ENCODE measurements at places on chromosomes 5 and 9.

DNA sequence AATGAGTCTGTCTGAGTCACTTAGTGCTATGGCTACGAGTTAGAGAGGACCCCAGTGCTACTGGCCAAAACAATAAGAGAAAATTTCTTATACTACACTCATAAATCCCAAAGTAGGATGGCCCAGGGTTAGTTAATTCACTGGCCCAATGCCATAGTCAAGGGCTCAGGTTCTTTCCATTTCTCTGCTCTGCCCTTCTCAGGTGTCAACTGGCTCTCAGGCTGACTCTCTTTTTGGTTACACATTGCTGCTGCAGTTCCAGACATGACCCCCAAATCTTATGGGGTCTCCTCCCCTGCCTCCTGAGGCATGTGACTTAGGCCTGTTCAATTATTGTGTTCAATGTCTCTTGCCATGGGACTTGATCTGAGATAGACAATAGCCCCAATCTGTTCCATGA, 70.4 kb downstream of the ARHGEF37 start:
- no peak for DNase-seq

DNA sequence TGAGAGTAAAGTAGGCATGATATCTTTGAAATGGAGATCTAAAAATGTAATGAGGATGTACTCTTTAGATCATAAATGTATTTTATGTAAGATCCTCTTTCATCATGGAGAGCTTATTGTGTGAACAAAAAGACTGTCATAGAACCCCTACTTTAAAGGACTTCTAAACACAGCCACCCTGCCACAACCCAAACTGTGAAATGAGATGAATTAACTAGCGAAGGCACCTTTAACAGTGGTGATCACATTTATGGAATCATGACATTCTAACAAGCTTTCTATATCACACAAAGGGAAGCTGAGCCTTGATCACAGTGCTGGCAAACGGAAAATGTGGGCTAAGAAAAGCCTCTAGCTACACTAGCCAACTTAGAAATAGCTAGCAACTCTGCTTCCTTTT, 1585.2 kb downstream of the EFNA5 start:
- no peak for DNase-seq

- no peak for DNase-seq
Observed at GRCh38 chr5:77621440-77621839, 17.1 kb downstream of the OTP start.

DNA sequence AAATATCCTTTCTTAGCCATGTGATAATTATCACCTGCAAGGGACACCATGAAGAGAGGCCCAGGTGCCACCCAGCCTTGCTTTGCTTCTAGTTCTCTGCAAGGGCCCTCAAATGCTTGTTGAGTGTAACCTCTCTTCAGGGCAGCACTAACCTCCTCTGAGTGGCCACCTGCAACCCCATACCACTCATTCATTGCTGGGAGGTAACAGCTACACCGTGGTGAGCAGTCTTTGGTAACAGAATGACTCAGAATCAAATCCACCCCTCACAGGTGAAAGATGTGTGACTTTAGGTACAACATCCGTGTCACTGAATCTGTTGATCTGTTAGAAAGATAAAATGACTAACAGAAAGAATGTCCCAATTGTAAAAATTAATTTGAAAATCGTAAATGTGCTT, 365.1 kb upstream of the TRPC7 start:
- no peak for DNase-seq

- DNase-seq: no peak
Observed at GRCh38 chr9:95213117-95213516, 104.4 kb downstream of the FANCC start.

- no peak for DNase-seq
Observed at GRCh38 chr5:9483243-9483642, 62.6 kb downstream of the SEMA5A start.

DNA sequence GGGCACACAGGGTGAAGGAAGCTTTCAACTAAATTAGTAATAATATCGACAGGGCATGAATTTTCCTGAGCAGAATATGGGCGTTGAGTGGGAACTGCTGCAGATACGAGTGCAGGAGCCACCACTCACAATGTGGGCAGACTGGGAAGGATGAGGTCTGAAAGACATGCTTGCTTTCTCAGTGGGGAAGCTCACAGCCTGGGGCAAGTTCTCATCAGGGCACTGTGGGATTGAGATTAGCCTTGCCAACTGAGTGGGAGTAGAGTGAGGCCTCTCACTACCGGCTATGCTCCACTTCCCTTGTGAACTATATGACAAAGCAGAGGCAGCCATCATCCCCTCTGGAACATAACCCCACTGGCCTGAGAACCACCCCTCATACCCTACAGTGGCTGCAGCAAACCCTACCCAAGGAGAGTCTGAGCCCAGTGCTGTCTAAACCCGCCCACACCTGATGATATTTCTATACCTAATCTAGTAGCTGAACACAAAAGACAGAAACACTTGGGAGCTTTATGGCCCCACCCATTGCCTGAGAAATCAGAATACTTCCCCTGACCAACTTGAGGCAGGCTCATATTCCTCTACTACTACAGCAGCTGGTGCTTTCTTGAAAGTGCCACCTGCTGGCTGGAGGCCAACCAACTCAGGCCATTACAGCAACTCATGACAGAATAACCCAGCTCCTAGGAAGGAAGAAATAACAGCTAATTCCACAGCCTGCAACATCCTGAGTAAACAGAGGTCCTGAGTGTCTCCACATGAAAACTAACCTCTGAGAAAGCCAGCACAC, 173.7 kb upstream of the SPEF2 start:
- DNase-seq: no peak

GRCh38 chr9:82513976-82514735, 525.6 kb downstream of the SPATA31D1 start:
- DNase-seq: no peak

- no peak for DNase-seq
Observed at GRCh38 chr9:137306850-137307254, 4.8 kb upstream of the NRARP start.

DNA sequence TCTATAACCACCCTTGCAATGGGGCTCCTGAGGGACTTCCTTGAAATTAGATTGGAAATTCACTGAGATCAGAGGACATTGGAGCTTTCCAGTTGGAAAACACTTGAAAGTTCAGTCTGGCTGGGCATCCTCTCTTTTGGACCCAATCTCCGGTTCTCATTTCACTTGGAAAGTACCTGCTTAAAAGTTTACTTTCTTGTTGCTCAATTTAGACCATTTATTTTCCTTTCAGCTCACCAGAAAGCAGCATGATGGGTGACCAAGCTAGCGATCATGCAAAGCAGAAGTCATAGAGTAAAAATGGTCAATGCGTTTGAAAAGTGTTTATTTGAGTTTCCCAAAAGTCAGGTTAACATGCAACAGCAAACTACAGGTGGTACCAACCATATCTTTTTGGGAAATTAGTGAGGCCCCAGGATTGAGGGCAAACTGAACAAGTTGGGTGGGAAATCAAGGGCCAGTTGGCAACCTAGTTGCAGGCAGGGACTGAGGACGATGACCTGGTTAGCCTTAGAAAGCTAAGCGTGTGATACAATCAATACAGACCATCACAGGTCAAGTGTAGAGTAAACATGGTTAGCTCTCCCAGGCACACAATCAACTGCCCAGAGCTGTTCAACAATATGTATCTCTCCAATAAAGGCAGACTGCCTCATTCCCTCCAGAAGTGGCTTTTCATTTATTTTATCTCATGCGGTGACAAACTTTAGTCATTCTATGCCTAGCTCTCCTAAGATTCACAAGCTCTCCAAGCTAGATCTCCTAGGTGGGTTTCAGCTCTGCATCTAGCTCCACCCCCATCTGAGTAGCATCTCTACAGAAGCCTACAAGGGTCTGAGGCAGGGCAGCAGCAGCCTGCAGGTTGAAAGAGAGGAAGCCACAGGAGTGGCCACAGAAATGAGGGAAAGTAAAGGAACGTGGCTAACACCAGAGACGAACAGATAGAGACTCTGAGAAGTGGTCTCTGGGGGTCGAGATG, 136.9 kb downstream of the UGCG start:
- no peak for DNase-seq

DNA sequence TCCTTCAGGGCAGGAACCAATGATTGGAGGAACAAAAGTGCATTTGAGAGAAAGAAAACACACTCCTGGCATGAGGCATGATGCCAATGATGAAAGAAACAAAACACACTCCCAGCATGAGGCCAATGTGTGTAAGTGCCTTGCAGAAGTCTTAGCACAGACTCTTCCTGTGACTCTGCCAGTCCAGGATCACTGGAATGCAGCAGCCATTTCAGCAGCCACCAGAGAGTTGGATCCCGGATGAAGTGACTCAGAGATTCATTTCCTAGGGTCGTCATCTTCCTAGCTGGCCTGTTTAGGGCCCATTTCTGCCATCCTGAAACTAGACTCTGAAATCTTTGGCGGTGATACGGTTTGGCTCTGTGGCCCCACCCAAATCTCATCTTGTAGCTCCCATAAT, 212.5 kb downstream of the CFAP90 start:
- no peak for DNase-seq

DNA sequence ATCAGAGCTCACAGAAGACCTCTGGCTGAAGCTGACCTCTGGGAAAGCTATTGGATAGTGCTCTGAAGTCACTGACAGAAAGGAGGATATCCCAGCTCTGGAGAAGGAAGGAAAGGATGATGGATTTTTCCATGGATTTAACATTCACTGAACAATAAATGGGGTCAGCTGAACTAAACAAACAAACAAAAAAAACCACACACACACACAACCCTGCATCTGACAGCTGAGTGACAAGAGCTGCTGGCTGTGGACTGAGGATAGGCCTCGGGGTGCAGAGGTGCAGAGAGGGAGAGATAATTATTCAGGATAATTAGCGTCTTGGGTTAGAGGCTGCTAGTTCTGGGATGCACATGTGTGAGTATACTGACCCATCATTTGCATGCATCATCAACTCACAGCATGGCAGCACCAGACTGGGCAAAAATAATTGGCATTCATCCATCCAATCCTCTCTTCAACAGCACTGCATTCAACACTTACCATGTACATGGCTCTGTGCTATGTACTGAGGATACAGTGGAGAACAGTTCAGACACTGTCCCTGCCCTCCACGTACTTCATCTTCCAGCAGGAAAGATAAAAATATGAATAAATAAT, 131.4 kb upstream of the TRIM32 start:
- DNase-seq: no peak

DNA sequence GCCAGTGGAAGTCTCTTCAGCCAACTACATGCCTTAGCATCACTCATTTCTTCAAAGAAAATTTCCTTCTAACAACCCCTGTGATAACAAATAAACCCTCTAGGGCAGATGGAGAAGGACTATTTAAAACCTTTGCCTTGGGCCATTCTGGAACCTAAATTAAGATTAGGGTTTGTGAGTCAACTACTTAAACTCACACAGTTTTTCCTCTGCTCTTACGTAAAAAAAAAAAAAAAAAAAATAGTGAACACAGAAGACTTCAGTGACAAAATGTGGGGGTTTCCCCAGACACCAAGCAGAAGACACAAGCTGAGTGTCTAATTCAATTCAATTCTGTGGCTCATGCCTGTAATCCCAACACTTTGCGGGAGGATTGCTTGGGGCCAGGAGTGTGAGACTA, 65.8 kb upstream of the ERCC6L2 start:
- DNase-seq: no peak

All from stimulated activated naive CD4-positive, alpha-beta T cell (primary cell).